Neural crest cell (in vitro differentiated cells): ENCODE measurements at places on chromosomes 5 and 9.

- DNase-seq, result no peak
These were observed 3.6 kb downstream of the TMEM252 start for GRCh38 chr9:68536876-68537615.

- no peak for DNase-seq
These were observed 178.2 kb downstream of the SEC61B start for GRCh38 chr9:99400184-99400731.

- DNase-seq, result no peak
These were observed 75.4 kb upstream of the SELENOP start for GRCh38 chr5:42887097-42887496.

DNA sequence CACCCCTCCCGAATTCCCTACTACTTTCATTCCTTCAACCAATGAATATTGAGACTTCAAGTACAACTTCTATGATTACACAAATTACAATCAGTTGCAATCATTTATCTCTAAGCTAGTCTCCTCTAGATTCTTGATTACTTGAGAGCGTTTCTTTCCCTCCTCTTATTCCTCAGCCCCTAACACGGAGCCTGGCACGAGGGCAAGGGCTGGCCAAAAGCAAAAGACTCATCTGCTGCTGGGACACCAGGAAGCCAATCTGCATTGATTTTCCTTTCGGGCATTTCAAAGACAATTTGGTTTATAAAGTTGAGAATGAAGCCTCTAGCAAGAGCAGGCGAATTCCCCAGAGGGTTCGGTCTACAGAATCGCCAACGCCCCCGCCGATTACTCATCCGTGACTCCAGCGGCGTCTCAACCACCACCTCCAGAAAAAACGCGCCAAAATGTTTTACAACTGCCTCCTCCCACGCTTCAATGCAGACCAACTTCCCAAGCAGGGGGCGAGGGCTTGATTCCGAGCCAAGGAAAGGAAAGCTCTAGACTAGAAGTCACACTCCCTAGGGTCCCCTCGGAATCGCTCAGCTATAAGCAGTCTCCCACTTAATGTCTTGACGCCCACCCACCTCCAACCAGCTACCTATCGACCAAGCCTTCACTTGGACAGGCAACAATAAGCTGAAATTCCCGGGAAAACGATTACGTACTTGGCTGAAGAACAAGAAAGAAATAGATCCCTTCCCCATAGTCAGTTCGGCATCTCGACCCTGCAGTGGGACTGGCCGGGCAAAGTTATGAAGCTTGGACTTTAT lies 1.5 kb downstream of the PCSK1 start:
- DNase-seq, result no peak

GRCh38 chr9:89488131-89488530 lies 9.8 kb downstream of the SEMA4D start:
- DNase-seq, result no peak

DNA sequence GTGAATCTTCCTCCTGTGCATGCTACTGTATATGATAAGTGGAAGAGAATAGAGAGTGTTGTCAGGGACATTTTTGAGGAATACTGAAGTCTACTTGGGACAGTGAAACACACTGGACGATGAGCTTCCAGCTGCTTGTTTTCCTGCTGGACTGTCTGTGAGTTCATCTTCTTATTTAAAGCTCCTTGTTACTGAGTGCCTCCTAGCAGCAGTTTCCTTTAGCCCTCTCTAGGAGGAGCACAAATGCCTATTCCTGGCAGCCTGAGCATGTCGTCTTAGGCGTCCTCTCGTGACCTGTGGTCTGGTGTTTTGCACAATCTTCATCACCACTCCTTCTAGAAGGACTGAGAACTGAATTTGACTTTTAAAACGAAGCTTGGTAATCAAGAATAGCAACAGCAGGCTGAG lies 43.8 kb downstream of the ANKRD33B start:
- DNase-seq, result no peak

DNA sequence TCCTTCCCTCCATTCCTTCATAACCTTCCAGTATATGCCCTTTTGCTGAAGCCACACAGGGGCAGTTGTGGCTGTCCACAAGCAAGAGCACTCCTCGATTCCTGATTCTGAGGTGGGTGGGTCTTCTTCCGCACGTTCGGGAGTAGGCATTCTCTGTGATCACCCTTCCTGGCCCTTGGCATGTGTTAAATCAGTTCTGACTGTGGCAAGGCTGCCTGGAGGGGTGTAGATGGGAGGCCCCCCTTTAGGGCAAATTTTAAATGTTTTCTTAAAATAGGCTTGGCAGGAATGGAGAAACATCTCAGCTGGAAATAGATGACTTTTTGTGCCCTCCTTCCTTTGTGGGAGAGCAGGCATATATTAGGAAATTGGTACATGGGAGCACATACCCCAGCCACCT lies 3.1 kb downstream of the AGXT2 start:
- DNase-seq, result no peak

DNA sequence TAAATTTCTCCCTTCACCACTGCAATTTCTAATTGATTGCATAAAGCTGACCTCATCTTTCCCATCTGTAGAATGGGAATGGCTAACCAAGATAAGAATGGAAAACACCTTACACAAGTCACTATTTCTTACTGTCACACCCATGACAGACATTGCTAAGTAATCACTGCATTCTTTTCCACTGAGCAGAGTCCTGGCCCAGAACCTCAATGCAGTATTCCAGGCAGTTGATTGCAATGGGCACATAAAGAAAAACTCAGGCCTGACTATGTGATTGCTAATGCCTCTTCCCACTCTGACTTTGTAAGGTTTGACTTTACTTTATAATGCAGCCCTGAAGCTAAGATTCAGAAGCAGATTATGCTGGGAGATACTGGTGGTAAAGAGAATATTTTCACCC lies 29.3 kb downstream of the TRIM32 start:
- no peak for DNase-seq

DNA sequence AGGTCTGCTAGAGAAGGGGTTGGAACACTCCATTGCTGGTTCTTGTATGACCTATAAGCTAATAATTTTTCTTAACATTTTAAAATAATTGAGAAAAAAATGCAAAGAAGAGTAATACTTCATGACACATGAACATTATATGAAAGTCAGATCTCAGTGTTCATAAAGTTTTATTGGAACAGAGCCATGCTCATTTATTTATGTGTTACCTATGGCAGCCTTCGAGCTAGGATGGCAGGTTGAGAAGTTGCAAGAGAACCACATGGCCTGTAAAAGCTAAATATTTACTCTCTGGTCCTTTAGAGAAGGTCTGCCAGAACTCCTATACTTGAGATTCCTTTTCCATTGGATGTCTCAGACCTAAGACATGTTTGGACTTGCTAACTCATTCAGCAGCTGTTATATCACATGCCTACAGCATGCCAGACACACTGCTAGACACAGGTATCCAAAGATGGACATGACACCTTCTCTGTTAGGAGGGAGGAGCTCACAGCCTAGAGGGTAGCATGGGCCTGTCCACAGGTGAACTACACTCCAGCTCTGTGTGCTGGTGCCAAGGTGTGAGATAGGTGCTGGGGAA lies 304.3 kb downstream of the ARHGAP26 start:
- DNase-seq, result no peak

- DNase-seq, result peak; percentile 89
These were observed 25.8 kb downstream of the FPGS start for GRCh38 chr9:127828262-127829031.

GRCh38 chr9:93612052-93612795 lies 35.8 kb downstream of the PHF2 start:
- DNase-seq, result no peak

DNA sequence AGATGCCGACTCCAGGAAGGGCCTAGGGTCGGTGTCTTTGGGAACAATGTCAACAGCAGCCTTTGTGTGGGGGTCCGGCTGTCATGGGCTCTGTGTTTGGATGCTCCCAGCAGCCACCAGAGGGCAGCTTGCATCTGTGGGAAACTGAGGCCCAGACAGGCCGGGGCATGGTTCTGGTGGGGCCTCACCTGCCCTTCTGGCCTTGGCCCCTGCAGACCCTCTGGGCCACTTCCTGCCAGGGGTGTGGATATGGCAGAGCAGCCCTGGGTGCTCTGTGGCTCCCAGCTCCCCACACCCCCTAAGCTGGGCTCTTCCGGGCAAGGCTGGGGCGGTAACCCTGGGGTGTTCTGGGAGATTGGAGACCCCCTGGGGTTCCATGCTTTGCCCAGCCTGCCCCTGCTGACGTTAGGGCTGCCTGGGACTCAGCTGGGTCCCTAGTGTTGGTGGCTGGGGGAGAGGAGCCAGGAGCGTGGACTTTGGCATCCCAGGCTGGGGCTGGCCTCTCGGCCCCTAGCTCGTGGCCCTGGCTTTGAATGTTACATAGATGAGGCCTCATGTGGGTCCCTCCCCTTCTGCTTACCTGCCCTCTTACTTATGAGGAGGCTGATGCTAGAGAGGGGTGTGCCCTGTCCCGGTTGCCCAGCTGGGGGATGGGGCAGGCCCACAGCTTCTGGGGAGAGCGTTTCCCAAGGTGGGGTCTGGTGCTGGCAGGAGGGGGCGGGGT lies 38.3 kb downstream of the RXRA start:
- DNase-seq, result no peak

GRCh38 chr5:145203193-145203592 lies 631.9 kb downstream of the PRELID2 start:
- no peak for DNase-seq

- DNase-seq, result no peak
These were observed 34.9 kb downstream of the BICD2 start for GRCh38 chr9:92729735-92730155.

- no peak for DNase-seq
These were observed 258.5 kb downstream of the BNC2 start for GRCh38 chr9:16611983-16612382.

DNA sequence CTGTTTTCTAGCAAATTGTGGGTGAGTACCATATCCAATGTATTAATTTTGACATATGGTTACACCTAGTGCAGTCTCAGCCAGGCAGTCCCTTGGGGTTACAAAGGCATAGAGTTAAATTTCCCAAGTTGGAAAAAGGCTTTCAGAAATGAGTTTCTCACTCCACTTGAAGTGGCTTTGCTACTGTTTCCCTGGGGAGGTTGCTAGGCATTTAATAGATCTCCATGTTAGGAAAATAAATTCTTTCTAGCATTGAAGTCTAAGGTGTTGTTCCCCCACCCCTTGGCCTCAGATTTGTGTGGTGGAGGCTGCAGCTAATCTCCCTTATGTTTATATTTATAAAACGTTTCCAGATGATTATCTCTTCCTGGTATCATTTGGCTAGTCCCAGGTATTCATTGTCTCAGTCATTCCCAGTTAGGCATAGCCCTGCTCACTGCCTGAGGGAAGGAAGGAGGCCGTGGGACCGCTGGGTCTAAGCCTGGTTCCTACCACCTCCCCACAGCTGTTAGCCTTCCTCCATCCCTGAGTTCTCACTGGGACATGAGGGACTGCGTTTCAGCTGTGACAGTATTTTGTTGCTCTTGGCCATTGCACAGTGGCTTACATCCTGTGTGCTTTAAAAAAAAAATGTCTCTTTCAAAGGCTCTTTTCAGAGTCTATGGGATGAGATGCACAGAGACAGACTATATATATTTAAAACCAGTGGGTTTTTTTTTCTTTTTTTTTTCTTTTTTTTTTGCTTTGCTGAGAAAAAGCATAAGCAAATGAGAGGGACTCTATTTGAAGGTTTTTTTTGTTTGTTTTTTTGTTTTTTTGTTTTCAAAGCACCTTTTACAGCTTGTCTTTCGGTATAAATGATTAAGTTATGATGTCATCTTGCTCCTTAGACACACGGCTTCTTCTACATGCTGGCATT lies 121.5 kb downstream of the MAST4 start:
- DNase-seq, result no peak

DNA sequence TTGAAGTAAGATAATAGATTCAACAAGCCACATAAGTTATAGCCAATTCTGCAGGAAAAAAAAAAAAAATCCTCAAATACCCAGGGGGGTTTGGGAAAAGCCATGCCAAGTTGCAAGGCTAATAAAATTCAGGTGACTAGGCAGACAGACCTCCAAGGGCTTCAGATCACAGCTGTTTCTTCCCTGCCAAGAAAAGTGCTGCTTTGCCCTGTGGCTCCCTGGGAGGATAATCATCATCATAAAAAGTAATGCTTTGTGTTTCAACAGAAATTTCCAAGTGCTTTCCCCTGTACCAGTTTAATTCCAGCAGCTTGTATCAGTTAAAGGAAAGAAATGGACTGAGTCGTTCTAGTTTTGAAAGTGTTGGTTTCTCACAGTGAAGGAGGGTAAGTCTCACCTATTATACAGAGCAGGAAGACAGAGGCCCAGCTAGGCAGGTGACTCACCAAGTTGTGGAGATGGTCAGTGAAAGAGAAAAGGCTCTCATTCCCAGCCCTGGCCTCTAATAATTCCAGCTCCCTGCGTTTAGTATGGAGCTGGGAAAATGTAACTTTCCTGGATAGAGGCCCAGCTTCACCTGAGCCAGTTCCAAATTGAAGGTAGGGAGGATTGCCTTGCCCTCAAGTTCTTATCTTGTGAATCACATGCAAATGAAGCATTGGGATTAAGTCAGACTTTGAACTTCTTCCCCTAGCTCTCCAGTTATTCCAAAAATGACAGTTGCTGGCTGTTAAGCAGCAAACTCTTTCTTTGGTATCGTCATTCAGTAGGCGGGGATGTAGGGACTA lies 263.4 kb downstream of the GRIA1 start:
- DNase-seq, result no peak

- no peak for DNase-seq
These were observed 141.8 kb downstream of the YIPF5 start for GRCh38 chr5:144028636-144029035.

GRCh38 chr9:33850267-33850629 lies 33.3 kb downstream of the UBE2R2 start:
- DNase-seq, result no peak

DNA sequence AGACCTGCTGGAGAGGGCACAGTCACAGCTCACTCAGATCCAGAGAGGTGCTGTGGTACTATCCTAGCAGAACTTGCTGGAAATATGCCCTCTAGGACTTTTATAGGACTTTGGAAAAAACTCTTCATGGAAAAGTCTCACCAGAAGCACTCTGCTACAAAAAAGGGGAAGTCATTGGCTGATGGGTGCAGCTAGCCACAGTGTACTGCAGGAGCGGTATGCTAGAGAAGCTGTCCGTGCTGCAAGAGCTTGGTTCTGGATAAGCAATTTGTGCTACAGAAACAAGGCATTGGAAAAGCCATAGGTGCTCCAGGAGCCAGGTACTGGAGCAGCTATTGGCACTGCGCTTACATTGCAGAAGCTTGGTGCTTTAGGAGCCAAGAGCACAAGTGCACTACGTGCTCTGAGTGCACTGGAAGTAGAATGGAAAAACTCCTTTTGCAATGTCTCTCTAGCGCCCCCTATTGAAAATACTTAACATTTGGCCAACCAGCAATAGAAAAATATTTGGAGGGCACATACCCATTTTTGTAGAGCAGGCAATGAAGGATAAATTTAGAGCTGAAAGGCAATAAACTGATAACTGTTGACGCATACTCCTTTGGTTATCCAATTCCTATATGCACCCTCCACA lies 83.4 kb downstream of the MEGF10 start:
- DNase-seq, result no peak

GRCh38 chr5:81533629-81534405 lies 139.9 kb upstream of the ACOT12 start:
- DNase-seq, result no peak

GRCh38 chr5:135318924-135319323 lies 80.1 kb downstream of the MACROH2A1 start:
- DNase-seq, result no peak

DNA sequence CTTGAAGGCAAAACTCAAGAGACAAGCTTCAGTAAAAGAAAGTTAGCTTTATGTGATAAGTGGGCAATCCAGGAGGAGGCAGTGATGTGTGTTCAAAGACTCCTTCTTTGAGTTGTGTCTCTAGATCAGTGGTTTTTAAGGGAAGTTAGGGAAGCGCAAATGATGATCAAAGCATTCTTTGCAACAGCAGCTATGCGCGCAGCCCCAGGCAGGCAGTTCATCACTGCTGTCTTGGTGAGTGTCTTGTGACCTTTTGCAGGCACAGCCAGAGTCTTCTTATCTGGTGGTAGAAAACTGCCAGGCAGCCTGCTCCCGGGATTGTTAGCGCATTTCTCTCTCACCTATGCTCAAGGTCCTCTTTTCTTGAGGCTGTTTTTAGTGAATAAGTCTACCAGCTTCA lies 40.3 kb upstream of the CLK4 start:
- no peak for DNase-seq
